Ascending aorta (tissue), 2 donors: ENCODE measurements at places on chromosomes 4 and X. TPM values are rescaled to one million over a fixed set of nuclear protein-coding genes. Genes with fewer than 3 reads are reported as not detected.
A peak's percentile ranks its signal among the peaks of the same experiment; 100 is the strongest.

- H3K36me3 ChIP-seq = no peaks in the 10 kb centered on the region
- H3K27me3 ChIP-seq = no peaks in the 10 kb centered on the region
- DNase-seq = no peak
- peak overlapping the region; percentile 97 for H3K27ac ChIP-seq
- H3K4me3 ChIP-seq = peak overlapping the region; percentile 97
Measured at GRCh38 chr4:76214177-76214675, 602 bp upstream of the SCARB2 start.

DNA sequence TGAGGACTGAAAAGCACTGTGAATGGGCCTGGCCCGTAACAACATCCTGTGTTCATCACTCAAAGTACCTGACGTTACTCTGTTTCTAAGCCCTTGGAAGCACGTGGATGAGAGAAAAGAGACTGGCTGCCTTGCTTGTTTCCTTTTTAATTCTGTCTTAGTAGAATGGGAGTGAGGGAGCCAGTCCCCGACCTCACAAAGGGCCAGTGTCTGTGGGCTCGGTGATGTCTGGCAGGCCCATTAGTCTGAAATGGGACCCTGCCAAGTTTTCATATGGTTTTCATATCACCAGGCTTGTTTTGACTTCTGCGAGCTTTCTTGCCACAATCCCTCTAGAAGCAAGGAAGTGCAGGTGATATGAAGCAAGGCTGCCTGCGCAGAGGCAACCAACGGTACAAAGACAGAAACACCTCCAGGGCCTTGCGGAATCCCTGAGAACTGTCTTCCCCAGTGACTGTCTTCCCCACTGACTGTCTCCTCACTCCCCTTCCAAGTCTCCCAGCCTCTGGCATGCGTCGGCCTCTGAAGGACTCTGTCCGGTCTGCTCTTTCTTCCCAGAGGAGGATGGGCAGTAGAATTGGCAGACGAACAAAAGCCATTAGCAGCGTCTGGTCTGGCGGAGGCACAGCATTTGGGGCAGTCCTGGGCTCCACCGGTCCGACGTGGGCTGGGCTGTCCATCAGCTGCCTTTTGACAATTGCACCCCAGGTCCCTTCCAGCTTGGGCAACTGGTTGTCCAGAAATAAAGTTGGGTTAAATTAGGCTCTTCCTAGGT, 20.2 kb upstream of the RASL11B start:
- no peak overlapping the region for H3K4me3 ChIP-seq
- H3K36me3 ChIP-seq = no peaks in the 10 kb centered on the region
- no peak for DNase-seq
- H3K27ac ChIP-seq = no peak overlapping the region
- H3K4me1 ChIP-seq = no peaks in the 10 kb centered on the region
- no peaks in the 10 kb centered on the region for H3K27me3 ChIP-seq

DNA sequence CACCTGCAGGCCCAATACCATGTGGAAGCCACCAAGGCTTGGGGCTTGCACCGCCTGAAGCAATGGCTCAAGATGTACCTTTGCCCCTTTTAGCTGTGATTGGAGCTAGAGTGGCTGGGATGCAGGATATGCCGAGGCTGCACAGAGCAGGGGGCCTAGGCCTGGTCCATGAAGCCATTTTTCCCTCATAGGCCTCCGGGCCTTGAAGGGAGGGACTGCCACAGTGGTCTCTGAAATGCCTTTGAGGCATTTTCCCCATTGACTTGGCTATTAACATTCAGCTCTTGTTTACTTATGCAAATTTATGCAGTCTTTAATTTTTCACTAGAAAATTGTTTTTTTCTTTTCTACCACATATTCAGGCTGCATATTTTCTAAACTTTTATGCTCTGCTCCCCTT, 203.2 kb upstream of the HHIP start:
- no peaks in the 10 kb centered on the region for H3K4me1 ChIP-seq
- H3K27ac ChIP-seq = no peak overlapping the region
- H3K27me3 ChIP-seq = no peaks in the 10 kb centered on the region
- DNase-seq = no peak
- H3K36me3 ChIP-seq = no peaks in the 10 kb centered on the region

- DNase-seq = no peak
- H3K4me3 ChIP-seq = no peak overlapping the region
- no peaks in the 10 kb centered on the region for H3K36me3 ChIP-seq
Measured at GRCh38 chrX:107894038-107894437, 68.4 kb downstream of the MID2 start.

DNA sequence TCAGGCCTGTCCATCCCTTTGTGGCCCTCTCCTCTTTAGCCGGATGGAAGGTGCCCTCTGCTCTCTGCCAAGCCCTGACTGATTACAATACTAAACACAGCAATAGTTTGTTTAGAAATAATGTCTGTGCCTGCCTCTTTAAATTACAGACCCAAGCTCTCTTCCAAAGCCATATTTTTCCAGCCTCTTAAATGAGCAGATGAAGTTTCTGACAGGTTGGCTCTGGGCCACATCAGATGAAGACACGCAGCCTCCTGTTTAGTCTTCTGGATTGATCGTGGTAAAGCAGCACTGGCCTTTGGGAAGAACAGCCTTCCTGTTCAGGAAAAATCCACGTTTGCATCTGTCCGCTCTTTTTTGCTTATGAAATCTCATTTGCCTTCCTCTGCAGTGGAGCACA, 133.6 kb downstream of the CPE start:
- no peaks in the 10 kb centered on the region for H3K4me1 ChIP-seq
- no peaks in the 10 kb centered on the region for H3K27me3 ChIP-seq
- no peak overlapping the region for H3K27ac ChIP-seq
- no peak for DNase-seq
- no peak overlapping the region for H3K4me3 ChIP-seq

GRCh38 chrX:96683997-96684338, 674 bp upstream of the DIAPH2 start:
- no peaks in the 10 kb centered on the region for H3K27me3 ChIP-seq
- no peak for DNase-seq
- peak overlapping the region; percentile 61 for H3K4me3 ChIP-seq
- H3K4me1 ChIP-seq = no peaks in the 10 kb centered on the region
- H3K36me3 ChIP-seq = no peaks in the 10 kb centered on the region
- H3K27ac ChIP-seq = peak overlapping the region; percentile 61

DNA sequence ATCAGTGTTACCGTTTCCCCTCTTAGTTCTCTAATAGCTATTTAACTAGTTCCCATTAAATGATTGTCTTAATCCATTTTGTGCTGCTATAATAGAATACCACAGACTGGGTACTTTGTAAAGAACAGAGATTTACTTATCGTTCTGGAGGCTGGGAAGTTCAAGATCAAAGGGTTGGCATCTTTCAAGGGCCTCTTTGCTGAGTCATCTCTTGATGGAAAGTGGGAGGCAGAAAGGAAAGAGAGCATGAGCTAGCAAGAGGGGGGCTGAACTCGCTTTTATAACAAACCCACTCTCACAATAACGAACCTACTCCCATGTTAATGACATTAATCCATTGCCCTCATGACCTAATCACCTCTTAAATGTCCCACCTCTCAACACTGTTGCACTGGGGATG, 17.4 kb upstream of the NKX3-2 start:
- no peak overlapping the region for H3K27ac ChIP-seq
- no peak overlapping the region for H3K4me3 ChIP-seq
- no peaks in the 10 kb centered on the region for H3K36me3 ChIP-seq

- H3K4me1 ChIP-seq = no peaks in the 10 kb centered on the region
- no peaks in the 10 kb centered on the region for H3K36me3 ChIP-seq
- H3K27me3 ChIP-seq = no peaks in the 10 kb centered on the region
- no peak overlapping the region for H3K4me3 ChIP-seq
- no peak for DNase-seq
Measured at GRCh38 chr4:87316961-87317360, 5.7 kb downstream of the HSD17B13 start.

DNA sequence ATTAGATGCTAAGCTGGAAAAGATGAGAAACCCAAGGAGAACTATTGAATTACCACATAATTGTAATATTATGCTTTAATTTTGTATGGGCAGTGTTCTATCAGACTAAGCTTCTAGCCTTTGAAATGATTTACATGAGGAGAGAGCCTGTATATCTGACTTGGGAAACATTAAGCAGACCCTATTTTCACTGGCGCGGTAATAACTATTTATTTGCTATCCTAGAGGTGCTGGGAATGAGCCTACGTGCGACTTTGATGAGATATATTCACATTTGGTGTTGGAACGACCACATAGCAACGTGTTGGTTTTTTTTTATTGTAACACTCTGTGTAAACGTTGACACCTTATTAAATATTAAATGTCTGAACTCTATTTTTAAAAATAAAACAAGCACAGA, 80.5 kb downstream of the CLCN4 start:
- H3K4me3 ChIP-seq = no peak overlapping the region
- H3K4me1 ChIP-seq = no peaks in the 10 kb centered on the region
- H3K27ac ChIP-seq = no peak overlapping the region
- no peak for DNase-seq
- H3K36me3 ChIP-seq = no peaks in the 10 kb centered on the region

GRCh38 chr4:190121759-190122158, 51.8 kb upstream of the DUX4 start:
- no peaks in the 10 kb centered on the region for H3K27me3 ChIP-seq
- no peak overlapping the region for H3K27ac ChIP-seq
- H3K36me3 ChIP-seq = no peaks in the 10 kb centered on the region
- H3K4me3 ChIP-seq = no peak overlapping the region
- no peaks in the 10 kb centered on the region for H3K4me1 ChIP-seq

- H3K4me3 ChIP-seq = no peak overlapping the region
- H3K4me1 ChIP-seq = no peaks in the 10 kb centered on the region
- H3K27me3 ChIP-seq = no peaks in the 10 kb centered on the region
Measured at GRCh38 chr4:3340038-3340699, 47.3 kb downstream of the RGS12 start.

- DNase-seq = no peak
- H3K4me1 ChIP-seq = no peaks in the 10 kb centered on the region
- no peaks in the 10 kb centered on the region for H3K36me3 ChIP-seq
- no peak overlapping the region for H3K27ac ChIP-seq
- no peak overlapping the region for H3K4me3 ChIP-seq
Measured at GRCh38 chr4:52069571-52069970, 18.5 kb downstream of the SPATA18 start.

DNA sequence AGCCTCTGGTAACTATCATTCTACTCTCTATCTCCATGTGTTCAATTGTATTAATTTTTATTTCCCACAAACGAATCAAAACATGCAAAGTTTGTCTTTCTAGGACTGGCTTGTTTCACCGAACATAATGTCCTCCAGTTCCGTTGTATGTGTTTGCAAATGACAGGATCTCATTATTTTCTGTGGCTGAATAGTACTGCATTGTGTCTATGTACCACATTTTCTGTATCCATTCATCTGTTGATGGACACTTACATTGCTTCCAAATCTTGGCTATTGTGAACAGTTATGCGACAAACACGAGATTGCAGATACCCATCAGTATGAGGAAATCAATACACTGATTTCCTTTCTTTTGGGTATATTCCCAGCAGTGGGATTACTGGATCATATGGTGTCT, 8.4 kb upstream of the LDOC1 start:
- no peaks in the 10 kb centered on the region for H3K27me3 ChIP-seq
- DNase-seq = no peak
- H3K27ac ChIP-seq = no peak overlapping the region
- H3K4me1 ChIP-seq = no peaks in the 10 kb centered on the region
- no peak overlapping the region for H3K4me3 ChIP-seq
- no peaks in the 10 kb centered on the region for H3K36me3 ChIP-seq

GRCh38 chr4:39464886-39465501, 6.1 kb downstream of the LIAS start:
- peaks cover 9% of the 10 kb centered on the region for H3K36me3 ChIP-seq
- no peak overlapping the region for H3K4me3 ChIP-seq
- no peaks in the 10 kb centered on the region for H3K27me3 ChIP-seq
- DNase-seq = no peak
- H3K4me1 ChIP-seq = no peaks in the 10 kb centered on the region
- H3K27ac ChIP-seq = no peak overlapping the region

DNA sequence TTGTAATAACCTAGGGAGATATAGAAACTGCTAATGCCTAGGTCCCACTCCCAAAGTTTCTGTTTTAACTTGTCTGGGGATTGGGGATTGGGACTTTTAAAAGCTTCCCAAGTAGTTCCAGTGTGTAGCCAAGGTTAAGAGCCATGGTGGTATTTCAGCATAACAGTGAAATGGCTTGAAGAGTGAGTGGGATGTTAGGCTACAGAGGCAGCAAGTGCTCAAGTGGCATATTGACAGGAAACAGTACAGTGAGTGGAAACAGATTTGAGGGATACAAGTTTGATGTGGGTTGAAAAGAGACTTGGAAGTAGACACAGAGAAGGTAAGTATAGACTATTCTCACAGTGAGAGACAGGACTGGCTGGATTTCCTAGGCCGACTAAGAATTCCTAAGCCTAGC, 217.6 kb upstream of the CNKSR2 start:
- H3K4me1 ChIP-seq = no peaks in the 10 kb centered on the region
- H3K4me3 ChIP-seq = no peak overlapping the region
- no peaks in the 10 kb centered on the region for H3K36me3 ChIP-seq
- no peak overlapping the region for H3K27ac ChIP-seq
- no peaks in the 10 kb centered on the region for H3K27me3 ChIP-seq

GRCh38 chr4:7844594-7844991, 95.1 kb downstream of the AFAP1 start:
- no peak overlapping the region for H3K4me3 ChIP-seq
- DNase-seq = no peak
- peak overlapping the region; percentile 83 for H3K27ac ChIP-seq
- H3K27me3 ChIP-seq = no peaks in the 10 kb centered on the region

GRCh38 chrX:40086569-40087335, 11.0 kb downstream of the BCOR start:
- no peak for DNase-seq
- no peaks in the 10 kb centered on the region for H3K4me1 ChIP-seq
- no peak overlapping the region for H3K4me3 ChIP-seq
- H3K36me3 ChIP-seq = no peaks in the 10 kb centered on the region
- H3K27me3 ChIP-seq = no peaks in the 10 kb centered on the region

DNA sequence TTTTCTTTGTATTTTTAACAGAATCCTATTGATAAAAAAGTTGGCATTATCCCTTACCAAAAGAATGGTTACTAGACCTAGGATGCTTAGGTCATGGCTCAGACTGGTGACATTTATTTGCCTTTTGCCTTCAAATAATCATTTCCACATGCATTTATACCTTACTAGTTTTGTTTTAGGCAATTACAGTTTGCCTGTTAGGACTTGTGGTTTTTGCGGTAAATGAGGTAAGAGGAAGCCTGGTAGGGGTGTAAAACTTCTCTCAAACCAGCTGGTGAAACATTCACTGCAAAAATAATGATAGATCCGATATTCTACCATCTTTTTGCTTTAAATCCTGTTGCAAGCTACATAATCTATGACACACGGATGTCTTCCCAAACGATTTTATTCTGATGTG, 12.1 kb downstream of the LAMP2 start:
- no peaks in the 10 kb centered on the region for H3K4me1 ChIP-seq
- no peak for DNase-seq
- no peak overlapping the region for H3K4me3 ChIP-seq
- no peaks in the 10 kb centered on the region for H3K27me3 ChIP-seq
- H3K27ac ChIP-seq = no peak overlapping the region

The ATOH1 gene
- not detected for total RNA-seq

The THAP9 gene
- total RNA-seq = 0.32 TPM

The ASIC5 gene
- not detected for total RNA-seq

The CT83 gene
- not detected for total RNA-seq

The CFAP99 gene
- not detected for total RNA-seq
